Left forelimb (tissue), 1 donor: ENCODE measurements at places on chromosomes 5 and 9.

- DNase-seq = no peak
Measured at GRCh38 chr5:12645582-12645981, 741.3 kb upstream of the CTNND2 start.

- no peak for DNase-seq
Measured at GRCh38 chr9:13278023-13278367, 1.5 kb downstream of the MPDZ start.

- DNase-seq = no peak
Measured at GRCh38 chr5:124865603-124866354, 119.3 kb upstream of the ZNF608 start.

DNA sequence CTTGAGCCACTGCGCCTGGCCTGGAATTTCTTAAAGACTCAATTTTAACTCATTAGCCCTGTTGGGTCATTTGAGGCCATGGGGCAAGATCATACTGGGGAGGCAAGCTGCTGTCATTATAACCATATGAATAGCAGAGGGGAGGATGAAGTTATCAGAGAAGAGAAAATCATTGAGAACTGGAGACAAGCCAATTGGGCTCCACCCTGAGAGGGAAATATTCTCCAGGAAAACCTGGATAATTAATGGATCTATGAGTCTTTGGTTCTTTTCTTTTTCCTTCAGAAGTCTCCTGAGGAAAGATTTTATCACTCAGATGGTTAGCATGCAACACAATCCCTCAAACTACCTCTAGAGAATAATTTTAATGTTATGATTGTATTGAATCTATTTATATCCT lies 569.6 kb upstream of the TUSC1 start:
- no peak for DNase-seq

- DNase-seq = no peak
Measured at GRCh38 chr5:93567424-93567823, 13.6 kb downstream of the NR2F1-AS1 start.

DNA sequence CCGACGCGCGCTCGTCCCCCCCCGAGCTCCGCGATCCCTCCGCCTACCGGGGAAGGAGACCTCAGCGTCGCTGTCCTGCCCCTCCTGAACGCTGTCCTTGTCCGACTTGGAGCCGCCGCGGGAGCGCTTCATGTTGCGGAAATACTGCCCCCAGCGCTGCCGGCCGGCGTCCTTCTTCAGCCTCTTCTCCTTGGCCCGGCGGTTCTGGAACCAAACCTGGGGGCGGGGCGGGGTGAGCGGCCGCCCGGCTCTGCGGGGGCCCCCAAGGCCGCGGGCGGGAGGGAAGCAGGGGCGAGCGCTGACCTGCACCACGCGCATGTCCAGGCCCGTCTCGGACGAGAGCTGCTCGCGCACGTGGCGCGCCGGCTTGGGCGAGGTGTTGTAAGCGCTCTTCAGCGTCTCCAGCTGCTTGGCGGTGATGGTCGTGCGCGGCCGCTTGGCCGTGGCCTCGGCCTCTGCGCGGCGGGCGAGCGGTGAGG lies 6.3 kb downstream of the LHX3 start:
- no peak for DNase-seq
